ENCODE measurements at places on chromosomes 13 and 19. TPM values are rescaled to one million over a fixed set of nuclear protein-coding genes. Genes with fewer than 3 reads are reported as not detected.

MAST1 gene
- 0.25 TPM for polyA plus RNA-seq

SYCN gene
- not detected for polyA plus RNA-seq

FPR1 gene
- polyA plus RNA-seq, result not detected

CEACAM4 gene
- not detected for polyA plus RNA-seq

RUVBL2 gene
- polyA plus RNA-seq, result 138 TPM

ZNF556 gene
- not detected for polyA plus RNA-seq

TLE6 gene
- polyA plus RNA-seq, result 0.26 TPM

LRP3 gene
- 16.1 TPM for polyA plus RNA-seq

GRCh38 chr13:84479656-84480055 is 597.4 kb upstream of the SLITRK1 start:
- no peak for DNase-seq

DNA sequence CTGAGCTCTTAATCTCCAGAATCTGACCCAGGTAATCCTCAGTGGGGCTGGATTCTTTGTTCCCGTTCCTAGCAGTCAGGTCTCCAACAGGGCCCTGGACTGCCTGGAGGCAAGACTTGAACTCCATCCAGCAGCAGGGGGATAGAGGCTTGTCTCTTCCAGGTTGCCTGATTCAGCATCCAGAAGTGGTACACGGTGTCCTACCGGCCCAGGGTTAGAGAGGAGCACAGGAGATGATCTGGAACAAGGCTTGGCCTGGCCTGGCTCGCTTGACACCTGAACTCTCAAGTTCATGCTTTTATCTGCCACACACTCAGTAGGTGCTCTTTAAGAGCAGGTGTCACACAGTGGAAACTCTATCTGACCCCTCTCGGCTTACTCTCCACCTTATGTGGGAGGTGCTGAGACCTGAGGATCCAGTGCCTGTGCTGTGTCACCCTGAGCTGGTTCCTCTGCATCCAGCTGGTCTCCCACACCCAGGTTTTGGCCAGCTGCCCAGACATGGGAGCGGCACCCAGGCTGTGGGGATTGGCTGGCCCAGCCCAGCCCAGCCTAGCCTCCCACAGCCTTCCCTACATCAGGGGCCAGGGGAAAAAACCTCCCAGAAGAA is at the start of gene CYP4F3:
Gene CYP4F3 (plus strand): TSS at position 604 of the 610 bp plus-strand sequence. CDS start 519 bp downstream, outside the sequence.
- no peak for DNase-seq

- no peak for DNase-seq
Measured at GRCh38 chr13:30966101-30966500, 33.6 kb downstream of the TEX26 start.

DNA sequence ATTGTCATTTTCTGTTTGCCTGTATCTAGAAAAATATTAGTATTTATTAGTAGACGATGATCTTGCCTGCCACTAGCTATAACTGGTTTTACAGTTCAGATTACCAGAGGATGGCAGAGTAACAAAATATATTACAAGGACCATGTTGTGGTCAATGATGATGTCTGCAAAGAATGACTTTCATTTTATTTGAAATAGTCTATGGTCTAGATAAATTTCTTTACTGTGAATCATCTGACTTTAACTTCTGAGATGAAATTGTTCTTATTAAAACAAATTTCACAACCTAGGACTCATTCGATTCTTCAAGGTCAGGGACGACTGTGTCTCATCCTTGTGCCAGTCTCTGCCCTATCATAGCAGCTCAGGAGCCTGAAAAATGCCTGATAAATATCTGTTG is 637.8 kb upstream of the KLF12 start:
- no peak for DNase-seq

DNA sequence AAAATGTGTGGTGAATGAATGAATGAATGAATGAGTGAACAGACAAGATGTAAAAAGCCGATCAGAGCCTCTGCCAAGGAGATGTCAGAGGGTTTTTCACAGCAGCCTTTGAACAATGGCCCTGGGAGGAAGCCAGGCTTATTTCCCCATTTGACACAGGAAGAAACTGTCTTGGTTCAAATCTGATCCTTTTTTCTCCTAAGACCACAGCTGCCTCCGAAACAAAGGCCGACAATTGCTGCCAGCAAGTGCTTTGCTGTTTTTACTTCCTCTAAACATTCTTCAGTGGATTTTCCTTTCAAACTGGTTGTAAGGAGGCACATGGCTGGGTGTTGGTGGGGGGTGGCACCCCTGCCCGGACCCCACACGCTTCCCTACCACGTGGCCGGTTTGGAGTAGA is 44.2 kb upstream of the HOMER3 start:
- DNase-seq, result no peak

DNA sequence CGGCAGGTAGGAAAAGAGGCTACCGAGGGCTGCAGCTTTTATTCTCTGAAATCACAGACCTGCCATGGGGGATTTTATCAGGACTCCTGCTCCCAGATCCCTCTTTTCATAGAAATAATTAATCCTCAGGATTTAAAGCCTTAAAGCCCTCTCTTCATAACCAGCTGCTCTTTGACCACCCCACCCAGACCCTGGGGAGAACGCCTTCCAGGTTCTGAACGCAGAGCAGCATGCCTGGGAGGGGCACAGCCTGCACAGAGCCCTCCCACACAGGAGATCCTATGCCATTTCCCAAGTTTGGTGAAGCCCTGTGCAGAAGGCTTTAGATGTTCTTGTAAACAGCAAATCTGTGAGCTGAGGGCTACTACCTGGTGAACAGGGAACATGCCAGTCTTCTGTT is 91.1 kb downstream of the STOML3 start:
- DNase-seq, result no peak

DNA sequence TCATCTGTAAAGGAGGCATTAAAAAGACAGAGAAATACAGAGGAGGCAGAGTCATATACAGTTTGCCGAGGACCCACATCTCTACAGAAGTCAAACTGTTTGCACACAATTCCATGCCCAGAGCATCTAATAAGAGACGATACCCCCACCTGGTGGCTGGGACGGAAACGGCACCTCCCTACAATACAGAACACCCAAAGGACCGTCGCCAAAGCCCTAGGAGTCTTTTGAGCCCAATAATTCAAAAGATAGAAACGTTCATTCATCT is 703 bp upstream of the PLEKHG2 start:
- no peak for DNase-seq

- no peak for DNase-seq
Measured at GRCh38 chr13:28610996-28611395, 47.9 kb upstream of the POMP start.

DNA sequence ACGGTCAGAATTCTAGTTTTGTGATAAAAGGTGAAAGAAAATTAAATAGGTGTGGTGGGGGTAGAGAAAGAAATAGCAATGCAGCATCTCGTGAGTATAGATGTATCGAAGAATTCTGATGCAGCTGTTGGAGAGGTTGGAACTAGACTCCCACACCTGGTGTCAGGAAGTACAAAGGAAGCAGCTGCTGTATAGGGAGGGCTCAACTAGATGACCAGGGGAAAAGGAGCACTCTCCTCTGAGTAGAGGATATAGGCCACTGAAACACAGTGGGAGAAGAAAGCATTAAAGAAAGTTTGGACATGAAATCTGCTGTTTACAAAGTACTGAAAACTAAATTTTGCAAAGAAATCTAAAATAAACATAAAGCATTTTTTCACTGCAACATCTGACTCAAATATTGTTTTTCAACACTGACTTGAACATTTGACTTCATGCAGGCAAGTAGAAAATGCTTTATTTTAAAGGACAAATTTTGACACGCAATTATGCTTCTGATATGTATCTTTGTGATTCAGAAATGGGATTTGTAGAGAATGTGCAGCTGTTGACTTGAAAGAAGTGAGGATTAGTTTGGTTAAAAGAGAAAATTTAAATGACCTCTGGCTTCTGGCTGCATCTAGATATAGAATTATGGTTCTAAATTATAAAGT is 82.2 kb downstream of the MIPEP start:
- no peak for DNase-seq

GRCh38 chr19:2096034-2096479 is at the start of gene MOB3A:
Gene MOB3A, minus strand, starts transcription at chr19:2096326. Its CDS starts 17,766 bp downstream, at chr19:2078560.
- no peak for DNase-seq

DNA sequence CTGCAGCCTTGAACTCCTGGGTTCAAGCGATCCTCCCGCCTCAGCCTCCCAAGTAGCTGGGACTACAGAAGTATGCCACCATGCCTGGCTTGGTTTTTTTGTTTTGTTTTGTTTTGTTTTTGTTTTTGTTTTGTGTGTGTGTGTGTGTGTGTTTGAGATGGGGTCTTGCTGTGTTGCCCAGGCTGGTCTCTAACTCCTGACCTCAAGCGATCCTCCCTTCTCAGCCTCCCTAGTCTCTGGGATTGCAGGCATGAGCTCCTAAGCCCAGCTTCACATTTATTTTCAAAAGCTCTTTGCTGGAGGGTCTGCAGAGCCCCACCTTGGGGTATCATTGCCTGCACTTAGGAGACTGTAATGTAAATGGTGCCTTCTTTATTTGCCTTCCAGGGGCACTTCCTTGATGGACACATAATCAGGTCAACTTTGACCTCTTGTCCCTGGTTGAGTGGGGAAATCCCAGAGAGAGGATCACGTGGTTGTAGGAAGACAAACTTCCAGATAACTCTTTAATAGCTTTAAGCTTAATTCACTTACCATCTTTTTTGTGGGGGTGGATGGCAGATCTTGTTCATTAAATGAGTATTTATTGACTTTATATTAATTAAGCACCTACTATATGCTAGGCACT is 72.9 kb upstream of the NPAS1 start:
- DNase-seq, result no peak

DNA sequence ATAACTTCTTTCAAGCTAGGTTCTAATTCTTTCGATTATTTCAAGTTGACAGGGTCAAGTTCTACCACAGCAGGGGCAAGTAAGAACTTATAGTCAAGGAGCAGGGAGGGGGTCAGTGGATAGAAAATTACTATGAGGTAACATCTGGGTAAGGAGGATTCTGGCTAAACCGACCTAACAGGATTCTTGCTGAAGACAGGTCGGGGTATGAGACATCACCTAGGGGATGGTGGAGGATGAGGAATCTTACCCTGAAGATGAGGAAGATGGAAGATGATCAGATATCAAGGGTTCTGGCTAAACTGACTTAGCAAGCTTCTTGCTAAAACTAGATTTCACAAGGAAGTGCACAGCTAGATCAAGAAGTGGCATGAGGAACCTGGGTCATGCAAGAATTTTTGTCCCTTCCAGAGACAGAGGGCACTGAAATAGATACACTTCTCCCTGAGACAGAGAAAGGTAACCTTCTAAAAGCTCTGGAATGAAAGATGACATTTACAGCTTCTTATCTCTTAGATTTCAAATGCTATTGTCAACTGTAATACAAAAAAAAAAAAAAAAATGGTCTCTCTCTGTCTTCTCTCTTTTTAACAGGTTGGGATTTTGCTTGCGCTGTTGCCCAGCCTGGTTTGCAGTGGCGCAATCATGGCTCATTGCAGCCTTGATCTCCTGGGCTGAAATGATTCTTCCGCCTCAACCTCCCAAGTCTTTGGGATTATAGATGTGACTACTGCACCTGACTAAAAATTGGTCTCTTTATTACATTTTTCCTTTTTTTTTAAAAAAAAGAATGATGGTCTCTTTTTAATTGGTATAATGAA is 9.6 kb upstream of the METTL21C start:
- no peak for DNase-seq

DNA sequence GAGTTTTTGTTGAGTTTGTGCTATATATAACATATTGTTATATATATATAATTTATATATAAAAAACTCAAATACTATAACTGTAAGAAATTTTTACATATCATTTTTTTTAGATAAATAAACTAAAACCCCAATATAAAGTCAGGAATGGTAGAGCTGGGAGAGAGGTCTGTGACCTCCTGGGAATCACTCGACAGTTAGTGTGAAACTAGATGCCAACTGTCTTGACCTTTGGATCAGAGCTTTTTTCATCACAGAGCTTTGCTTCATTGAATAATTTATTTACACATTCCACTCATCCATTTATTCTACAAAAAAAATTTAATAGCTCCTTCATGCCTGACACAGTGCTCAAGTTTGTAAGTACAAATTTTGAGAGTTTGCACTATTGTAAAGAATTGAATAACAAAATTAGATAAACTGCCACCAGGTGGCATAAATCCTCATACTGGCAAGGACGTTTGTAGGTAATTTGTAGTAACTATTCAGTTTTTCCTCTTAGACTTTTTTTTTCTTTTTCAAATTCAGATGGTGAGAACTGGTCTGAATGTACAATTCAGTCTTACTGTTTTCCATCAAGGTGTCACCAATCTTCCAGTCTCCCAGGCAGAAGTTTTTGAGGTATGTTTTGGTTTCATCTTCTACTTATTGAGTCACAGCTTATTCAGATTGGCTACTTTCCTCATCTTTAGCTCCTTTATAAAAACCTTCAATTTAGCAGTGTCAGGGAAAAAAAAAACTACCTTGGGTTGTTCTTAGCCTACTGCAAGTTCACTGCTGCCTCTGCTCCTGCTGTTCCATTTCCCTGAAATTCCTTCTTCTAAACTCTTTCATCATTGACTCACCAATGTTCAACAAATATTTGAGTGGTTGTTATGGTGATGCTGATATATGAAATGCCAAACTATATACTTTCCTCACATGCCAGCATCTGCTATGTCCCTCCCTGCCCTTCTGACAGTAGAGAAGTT is 28.7 kb downstream of the LACC1 start:
- DNase-seq, result no peak

- DNase-seq, result no peak
Measured at GRCh38 chr13:110411688-110412059, 104.6 kb downstream of the COL4A2 start.

DNA sequence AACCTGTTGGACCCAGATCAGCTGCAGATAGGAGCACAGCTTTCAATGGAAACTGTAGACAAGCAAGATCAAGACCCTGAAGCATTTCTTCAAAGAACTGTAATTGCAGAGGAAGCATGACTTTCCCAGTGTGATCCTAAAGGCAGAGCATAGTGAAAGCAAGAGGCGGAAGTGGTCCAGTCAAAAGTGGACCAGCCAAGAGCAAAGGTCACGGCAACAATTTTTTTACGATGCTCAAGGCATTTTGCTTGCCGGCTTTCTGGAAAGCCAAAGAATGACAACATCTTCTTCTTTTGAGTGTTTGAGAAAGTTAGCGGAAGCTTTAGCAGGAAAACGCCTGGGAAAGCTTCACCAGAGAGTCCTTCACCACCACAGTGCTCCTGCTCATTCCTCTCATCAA is 111.6 kb downstream of the RNF17 start:
- no peak for DNase-seq

GRCh38 chr13:50255639-50256038 is 240.4 kb downstream of the KCNRG start:
- no peak for DNase-seq

GRCh38 chr13:43924549-43925245 is 45.0 kb downstream of the LACC1 start:
- DNase-seq, result no peak

DNA sequence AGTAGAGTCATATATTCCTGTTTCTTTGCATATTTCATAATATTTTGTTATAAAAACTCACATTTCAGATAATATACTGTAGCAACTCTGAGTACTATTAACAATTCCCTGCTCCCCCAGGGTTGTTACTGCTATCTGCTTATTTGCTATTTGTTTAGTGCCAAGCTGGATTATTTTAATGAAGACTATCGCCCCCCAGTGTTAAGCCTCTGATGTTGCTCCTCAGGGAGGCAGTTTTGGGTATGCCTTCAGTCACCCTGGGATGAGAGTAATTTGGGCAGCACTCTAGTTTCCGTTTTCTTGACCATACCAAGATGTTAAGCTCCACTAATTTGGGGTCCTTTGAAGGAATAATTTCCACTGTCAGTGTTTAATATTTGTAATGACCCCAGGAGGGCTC is 46.0 kb downstream of the MICU2 start:
- DNase-seq, result no peak

GRCh38 chr19:52935434-52935833 is 12.2 kb upstream of the ZNF888 start:
- no peak for DNase-seq

- no peak for DNase-seq
Measured at GRCh38 chr13:88926890-88927502, 1255.8 kb downstream of the SLITRK5 start.

GRCh38 chr13:77981281-77981881 is 62.8 kb upstream of the EDNRB start:
- DNase-seq, result no peak
